DMS79 treated with DMSO at 0.1 percent for 48 hours (cell line): ENCODE measurements at places on chromosomes 5 and 9.

DNA sequence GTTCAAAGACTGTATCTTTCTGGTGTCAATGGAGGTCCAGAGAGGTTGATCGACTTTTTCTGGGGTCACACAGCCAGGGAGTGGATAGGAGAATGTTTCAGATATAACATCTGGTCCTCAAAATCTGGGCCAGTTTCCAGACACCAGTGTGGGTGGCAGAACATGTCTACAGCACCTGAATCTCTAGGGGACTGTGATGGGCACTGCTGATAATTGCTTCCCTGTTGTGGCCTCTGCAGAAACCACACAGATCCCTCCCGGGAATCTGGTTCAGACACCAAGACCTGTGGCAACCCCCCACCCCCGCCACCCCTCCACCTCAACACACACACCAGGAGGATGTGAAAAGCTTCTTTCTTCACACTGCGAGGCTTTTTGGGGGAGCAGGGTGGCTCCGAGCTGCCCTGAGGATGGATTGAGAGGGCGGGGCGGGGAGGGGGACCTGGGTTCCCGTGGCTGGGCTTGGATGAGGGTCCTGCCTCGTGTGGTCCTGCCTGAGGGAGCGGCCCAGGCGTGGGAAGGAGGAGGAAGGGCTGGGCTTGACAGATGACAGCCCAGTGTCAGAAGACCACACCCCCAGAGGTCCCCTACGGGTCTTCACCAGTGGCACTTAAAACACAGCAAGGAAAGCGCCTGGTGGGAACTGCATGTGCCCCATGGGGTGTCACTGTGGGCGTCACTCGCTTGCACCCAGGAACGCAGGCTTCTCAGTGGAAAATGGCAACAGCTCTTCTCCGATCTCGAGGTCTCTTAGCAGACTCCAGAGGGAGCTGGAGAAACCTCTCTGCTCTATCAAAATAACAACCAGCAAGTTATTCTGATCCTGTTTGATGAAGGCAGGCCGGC lies 55.2 kb downstream of the TRIP13 start:
- DNase-seq = no peak

DNA sequence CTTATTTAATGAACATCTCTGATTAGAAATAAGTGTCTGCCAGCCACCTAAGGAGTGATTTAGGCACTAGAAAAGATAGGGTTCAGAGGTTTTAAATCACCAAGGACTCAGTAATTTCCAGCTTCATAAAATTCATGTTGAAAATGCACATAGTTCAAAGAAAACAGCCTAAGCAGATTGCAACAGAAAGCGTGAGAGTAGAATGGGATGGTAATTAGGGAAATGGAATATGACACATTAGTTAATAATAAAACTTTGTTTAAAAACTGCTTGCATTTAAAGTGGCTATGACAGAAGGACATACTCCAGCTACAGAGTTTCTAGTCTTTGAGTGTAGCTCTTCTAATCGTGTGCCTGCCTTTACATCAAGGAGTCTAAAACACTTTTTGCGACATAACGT lies 490.8 kb downstream of the TLE4 start:
- DNase-seq = no peak

GRCh38 chr9:134546246-134546731 lies 95.3 kb upstream of the COL5A1 start:
- no peak for DNase-seq

GRCh38 chr5:53642061-53642460 lies 81.6 kb downstream of the NDUFS4 start:
- no peak for DNase-seq

DNA sequence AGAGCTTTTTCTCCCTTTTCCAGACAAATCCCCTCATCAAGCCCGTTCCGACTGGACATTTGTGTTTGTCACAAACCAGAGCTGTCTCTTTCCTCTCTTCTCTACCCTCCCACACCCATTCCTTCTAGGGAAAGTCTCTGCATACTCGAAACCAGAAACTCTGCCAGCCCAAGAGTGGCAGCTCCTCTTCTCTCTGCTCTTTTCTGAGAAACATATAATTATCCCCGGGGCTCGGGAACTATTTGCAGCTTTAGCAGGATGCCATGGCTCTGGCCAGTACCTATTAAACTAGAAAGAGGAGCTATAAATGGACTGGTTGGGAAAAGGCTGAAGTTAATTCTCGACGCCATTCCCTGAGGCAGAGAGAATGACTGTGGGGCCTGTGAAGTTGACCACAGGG lies 82.6 kb downstream of the SH3PXD2B start:
- DNase-seq = no peak

DNA sequence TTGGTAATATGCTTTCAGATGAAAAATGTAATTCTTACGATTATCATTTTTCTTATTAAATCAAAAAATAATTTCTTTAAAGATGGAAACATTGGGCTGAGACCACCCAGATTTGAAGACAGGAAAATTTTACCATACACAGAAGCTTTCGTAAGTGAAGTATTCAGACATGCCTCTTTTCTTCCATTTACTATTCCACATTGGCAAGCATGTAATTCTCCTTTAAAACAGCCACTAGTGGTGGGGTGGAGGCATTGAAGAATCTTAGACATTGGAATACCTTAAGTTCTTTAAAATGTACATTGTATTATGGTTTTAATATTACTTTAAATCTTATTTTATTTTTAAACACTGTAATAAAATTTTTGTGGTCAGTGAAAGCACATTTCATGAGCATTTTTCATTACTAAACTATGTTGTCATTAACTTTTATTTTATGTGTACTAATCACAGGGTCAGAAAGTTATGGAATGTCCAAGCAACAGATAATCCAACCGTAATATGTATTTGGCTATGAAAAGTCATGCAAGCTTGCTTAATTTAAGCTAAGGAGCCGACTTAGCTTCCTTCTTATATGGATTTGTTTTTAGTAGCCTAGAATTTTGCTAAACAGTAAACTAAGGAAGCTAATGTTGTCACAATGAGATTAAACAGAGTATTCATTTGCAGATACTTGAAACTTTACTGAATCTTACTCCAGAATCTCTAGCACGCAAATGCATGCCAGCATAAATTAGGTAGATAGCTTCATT lies 97.4 kb upstream of the ALDH1A1 start:
- DNase-seq = no peak

DNA sequence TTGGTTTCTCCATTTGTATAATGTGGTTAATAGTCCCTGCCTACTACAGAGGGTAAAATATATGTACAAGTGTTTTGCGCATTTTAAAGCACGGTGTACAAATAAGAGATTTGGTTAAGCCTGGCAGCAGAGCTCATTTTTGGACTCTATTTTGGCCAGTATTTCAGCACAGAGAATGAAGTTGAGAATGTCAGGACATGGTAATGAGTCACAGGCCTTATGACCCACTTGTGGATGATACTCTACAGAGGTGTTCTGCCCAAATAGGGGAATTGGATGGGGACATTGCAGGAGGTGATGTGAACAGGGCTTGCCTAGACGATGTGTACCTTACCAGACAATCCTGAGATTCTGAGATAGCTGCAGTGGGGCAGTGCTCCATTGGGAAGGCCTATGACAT lies 50.6 kb downstream of the MELK start:
- no peak for DNase-seq

DNA sequence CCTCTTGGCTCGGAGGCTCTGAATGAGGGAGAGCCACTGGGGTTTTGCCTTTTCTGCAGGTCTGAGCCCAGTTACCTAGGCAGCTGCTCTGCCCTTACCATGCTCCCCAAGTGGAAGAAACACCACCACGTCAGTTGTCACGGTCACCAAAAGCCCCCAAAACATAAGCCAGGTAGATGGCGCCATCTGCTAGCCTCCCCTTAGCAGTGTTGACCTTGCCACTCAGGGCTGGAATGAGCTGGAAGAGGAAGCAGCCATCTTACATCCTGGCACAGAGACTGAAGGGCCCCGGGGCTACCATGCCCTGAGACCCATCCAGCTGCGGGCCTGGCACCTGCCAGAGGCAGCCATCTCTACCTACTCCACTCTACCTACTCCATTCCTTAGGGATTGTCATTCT lies 7.4 kb downstream of the ZER1 start:
- DNase-seq = no peak

GRCh38 chr5:17735761-17736160 lies 101.5 kb downstream of the TAF11L14 start:
- DNase-seq = no peak

- no peak for DNase-seq
These were observed 49.3 kb upstream of the SPTLC1 start for GRCh38 chr9:92164490-92164889.

GRCh38 chr9:121485623-121486022 lies 14.0 kb downstream of the GGTA1 start:
- DNase-seq = no peak

DNA sequence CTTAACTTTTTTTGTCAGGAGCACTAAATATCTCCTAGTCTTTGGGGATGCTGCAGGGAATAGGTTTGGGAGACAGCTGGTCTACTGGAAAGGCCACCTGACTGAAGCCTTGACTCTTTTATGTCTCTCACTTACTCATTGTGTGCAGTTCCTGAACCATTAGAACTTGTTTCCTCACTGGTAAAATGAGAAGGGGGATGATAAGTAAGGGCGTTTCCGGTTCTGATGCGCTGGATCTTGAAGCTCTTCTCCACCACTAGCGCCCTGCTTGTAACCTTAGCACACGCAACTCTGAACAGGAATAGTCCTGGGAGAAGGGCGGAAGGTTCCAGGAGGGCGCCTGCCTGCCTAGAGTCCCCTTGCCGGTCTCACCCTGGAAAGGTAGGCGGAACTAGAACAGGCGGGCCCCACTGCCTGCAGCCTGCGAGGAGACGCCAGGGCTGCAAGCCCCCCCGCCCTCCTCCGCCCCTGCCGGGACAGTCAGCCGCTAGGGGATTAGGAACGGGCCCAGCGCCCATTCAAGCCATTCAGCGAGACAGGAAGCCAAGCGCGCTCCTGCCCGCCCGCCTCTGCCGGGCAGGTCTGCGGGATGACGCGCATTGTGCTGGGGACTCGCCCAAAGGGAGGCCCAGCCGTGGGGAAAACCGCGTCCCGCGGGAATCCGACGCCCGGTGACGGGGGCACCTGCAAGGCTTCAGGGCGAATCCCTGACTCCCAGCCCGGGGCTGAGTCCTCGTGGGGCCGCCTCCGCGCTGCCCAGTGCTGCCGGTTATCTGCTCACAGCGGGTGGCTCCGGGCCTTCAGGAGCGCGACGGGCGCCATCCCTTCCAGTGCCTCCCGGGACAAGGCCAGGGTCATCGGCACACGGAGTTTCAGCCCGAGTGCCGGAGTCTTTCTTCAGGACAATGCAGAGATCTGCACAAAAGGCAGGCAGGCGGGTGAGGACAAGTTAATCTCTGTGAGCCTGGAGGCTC lies 44.0 kb upstream of the XPA start:
- DNase-seq = peak; percentile 30

GRCh38 chr5:167614294-167615021 lies 677.0 kb upstream of the WWC1 start:
- DNase-seq = no peak

- DNase-seq = no peak
These were observed 73.8 kb downstream of the DAB2IP start for GRCh38 chr9:121725008-121725775.

DNA sequence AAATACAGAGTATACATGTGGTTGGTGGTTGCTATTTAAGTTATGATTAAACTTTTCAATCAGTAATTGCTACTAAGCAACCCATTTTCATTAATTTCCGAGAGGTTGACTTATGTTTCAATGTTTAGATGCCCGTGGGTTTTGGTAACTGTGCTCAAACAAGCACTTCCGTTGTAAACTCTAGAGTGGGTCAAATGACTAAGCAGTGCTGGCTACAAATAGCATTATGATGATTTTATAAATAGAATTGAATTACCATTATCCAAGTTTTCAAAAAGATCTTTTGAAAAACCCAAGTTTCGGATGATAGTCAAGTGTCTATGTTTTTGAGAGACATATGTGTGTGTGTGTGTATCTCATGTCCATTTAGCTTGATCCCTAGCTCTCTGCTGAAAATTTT lies 2369.4 kb upstream of the ACO1 start:
- DNase-seq = no peak

DNA sequence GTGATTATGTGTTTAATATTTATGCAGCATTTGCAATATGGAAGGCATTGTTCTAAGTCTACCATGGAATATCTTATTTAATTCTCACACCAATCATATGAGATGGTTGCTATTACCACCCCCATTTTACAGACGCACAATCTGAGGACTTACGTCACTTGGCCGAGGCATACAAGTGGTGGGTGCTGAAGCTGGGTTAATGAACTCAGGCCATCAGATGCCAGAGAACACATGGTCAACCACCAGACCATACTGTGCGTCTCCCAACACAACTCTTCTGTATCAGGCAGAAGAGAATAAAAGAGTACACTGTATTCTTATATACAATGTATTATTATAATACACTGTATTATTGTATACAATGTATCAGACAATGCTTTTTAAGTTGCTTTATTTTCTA lies 59.5 kb downstream of the ZNF366 start:
- DNase-seq = no peak

- DNase-seq = no peak
These were observed 8.8 kb upstream of the ADRB2 start for GRCh38 chr5:148817606-148818005.

- DNase-seq = no peak
These were observed 22.2 kb upstream of the CFAP157 start for GRCh38 chr9:127684576-127684975.

DNA sequence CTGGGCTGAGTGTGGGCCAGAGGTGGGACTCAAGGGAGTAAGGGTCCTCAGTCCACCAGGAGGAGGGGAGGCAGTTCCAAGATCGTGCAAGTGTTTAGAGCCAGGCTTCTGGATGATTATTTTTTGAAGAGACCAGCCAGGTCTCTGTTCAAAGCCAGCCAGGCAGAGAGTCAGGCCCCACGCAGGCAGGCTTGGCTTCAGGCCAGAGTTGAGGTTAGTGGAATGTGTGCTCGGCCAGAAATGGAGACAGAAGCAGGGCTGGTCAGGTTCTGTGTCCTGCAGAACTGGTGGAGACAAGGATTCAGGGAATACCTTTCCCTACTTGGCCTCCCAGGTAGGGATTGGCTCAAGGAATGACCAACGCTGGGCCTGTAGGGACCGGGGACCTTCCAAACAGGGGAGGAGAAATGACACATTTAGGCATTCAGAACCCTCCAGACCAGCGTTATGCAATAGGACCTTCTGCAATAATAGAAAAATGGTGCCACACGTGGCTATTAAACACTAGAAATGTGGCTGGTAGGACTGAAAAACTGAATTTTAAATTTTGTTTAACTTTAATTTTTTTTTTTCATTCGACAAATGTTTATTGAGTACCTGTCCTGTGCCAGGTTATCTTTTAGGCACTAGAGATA lies 106.2 kb downstream of the CMYA5 start:
- peak; percentile 6 for DNase-seq

DNA sequence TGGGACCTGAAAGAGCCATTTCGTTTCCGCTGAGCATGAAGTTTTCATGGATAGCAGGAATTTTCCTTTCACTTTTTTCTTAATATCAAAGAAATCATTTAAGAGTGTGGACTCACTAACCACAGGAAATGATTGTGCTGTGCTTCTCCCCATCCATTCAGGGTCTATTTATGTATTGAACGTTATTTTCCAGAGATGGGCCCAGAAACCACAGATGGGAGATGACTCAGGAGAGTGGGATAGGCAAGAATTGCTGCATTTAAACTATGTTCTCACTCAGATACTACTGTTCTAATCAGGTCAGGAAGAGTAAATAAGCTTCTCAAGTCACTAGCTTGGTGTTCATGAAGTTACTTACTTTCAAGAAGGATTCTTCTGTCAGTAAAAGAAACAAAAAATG lies 763.8 kb downstream of the DTWD2 start:
- no peak for DNase-seq
